ENCODE measurements at places on chromosomes 6 and 20.

DNA sequence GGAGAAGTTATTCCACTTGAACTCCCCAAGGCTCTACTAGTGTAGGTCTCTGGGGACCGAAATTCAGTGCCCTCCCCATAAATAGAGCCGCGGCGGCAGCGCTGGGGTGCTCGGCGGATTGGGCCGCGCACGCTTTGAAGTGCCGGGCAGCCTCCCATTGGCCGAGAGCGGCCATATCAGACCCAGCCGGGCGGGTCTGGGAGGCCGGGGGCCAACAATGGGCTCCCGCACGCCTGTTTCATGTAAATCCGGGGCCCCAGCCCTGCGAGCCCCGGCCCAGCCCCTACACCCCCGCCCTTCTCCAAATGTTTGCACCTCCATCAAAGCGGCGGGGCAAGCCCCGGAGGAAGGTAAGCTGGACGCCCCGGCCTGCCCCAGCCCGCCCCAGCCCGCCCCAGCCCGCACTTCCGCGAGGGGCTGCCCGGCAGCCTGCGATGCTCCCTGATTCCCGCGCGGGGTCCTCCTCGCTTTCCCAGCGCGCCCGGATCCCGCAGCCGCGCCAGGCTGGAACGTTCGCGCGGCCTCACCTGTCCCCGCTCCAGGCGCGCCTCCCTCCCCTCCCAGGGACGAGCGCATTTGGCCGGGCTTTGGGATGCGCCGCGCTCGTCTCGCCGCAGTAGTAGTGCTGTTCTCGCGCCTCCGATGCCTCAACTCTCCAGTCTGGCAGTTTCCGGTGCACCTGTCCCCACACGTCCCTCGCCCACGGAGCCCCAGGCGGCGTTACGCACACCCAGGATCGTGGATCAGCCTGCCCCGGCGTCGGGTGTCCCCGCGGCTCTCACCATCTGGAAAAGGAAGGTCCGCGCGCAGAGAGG is at the start of gene TBXT:
Gene TBXT, minus strand, starts transcription at position 51 of the 815 bp plus-strand sequence. CDS start 260 bp downstream, outside the sequence.
- no peak for DNase-seq

DNA sequence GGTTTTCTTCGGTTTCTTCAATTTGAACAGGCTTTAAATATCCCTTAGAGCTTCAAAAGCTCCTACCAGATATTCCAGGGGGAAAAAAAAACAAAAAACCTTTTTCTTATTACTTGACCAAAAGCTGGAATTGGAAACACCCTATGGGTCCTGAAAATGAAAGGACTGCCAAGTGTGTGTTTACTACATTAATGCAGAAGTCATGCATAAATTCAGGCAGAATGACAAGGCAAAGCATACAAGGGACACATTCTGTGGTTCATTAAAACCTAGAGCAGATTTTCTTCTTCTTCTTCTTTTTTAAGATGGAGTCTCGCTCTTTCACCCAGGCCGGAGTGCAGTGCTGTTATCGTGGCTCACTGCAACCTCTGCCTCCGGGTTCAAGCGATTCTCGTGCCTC is 119.1 kb downstream of the GMDS start:
- DNase-seq: no peak

DNA sequence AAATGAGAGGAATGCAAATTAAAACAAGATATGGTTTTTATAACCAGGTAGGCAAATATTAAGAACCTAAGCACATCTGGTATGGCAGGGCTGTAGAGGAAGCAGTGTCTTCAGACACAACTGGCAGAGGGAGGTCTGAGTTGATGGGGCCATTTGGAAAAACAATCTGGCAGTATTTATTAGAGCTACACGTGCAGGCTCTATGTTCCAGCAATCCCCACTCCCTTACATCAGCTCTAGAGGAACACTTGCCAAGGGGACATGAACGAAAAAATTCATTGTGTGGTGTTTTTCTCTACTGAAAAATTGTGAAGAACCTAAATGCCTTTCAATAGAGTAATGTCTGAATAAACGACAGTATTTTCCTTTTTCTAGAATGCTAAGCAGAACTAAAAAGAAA is 111.6 kb upstream of the EDN1 start:
- DNase-seq: no peak

GRCh38 chr6:23174781-23175361 is 605.5 kb downstream of the HDGFL1 start:
- DNase-seq: peak; percentile 26

GRCh38 chr6:41726876-41727275 is 8.5 kb downstream of the TFEB start:
- no peak for DNase-seq

DNA sequence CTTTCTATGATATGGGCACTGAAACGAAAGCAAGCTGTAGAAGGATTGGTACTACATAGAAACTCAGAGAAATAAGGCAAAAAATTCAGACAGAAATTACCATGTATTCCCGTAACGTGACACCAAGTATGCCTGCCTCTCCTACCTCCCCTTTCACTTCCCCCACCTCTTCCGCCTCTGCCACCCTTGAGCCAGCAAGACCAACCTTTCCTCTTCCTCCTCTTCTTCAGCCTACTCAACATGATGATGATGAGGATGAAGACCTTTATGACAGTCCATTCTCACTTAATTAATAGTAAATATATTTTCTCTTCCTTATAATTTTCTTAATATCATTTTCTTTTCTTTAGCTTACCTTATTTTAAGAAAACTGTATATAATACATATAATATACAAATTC is 188.1 kb upstream of the VGLL2 start:
- no peak for DNase-seq

- no peak for DNase-seq
Observed at GRCh38 chr20:52677216-52677615, 294.9 kb upstream of the TSHZ2 start.

DNA sequence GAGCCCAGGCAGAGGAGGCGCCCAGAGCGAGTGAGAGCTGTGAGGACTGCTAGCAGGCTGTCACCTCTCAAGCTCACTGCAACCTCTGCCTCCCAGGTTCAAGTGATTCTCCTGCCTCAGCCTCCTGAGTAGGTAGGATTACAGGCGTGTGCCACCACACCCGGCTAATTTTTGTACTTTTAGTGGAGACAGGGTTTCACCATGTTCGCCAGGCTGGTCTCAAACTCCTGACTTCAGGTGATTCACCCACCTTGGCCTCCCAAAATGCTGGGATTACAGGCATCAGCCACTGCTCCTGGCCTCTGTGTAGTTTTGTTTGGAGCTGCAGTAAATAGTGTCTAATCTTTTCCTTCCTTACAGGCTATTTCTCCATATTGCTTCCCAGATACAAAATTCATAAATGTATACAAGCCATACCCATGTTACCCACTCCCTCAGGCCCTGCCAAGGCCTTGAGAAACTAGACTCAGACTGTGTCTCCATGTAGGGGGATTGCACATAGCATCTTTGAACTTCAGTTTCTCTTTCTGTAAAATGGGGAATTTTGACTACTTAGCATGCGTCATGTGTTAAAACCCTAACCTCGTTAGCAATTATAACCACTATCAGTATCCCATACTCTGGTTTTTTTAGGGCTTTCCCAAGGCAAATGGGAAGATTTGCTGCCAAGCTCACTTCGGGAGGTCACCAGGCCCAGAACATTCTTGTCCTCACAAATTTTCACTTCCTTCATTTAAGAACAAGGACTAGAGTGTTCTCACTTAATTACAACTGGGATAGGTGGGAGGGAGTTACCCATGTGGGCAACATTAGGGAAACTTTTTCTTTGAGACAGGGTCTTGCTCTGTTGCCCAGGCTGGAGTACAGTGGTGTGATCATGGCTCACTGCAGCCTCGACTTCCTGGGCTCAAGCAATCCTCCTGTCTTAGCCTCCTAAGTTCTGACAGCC is 67.3 kb upstream of the DDR1 start:
- no peak for DNase-seq

GRCh38 chr20:32445539-32446273 is 87.6 kb downstream of the ASXL1 start:
- no peak for DNase-seq

DNA sequence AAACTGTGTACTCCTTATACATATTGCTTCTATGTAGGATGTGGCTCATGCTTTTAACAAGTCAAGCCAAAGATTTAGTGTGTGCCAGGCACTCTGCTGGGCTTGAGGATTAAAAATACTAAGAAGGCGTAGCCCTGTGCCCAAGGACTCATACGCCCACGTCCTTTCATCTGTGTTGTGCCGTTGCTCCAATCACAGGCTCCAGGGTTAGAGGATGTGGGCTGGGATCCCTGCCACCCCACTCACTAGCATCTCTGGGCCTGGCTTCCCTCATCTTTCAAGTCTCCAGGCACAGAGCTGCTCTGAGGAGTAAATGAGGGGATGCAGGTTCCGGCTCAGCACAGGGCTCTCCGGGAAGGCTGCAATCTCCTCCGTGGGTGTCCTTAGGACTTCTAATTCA is 214.2 kb downstream of the SYNDIG1 start:
- no peak for DNase-seq

DNA sequence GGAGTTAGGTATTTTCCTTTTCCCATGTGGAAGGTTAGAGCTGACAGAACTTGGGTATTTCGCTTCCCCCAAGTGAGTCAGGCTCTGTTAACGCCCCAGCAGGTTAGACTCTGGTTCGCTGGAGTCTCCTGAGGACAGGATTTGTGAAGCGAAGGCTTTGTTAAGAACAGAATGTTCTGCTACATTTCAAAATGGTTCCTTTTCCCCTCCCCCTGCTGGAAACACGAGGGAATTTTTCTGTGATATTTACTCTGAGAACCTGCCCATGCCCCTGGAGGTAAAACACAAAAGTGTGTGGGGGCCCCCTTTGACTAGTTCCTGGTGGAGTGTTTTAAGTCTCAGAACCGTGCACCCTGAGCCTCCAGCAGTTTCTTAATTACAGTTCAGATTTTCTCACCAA is 731.4 kb upstream of the CITED2 start:
- peak; percentile 17 for DNase-seq

GRCh38 chr20:62893700-62894099 is 32.1 kb upstream of the TCFL5 start:
- no peak for DNase-seq

- no peak for DNase-seq
Observed at GRCh38 chr6:119768201-119768600, 418.6 kb upstream of the MAN1A1 start.

- peak; percentile 21 for DNase-seq
Observed at GRCh38 chr6:66897576-66897975, 1190.5 kb upstream of the EYS start.

DNA sequence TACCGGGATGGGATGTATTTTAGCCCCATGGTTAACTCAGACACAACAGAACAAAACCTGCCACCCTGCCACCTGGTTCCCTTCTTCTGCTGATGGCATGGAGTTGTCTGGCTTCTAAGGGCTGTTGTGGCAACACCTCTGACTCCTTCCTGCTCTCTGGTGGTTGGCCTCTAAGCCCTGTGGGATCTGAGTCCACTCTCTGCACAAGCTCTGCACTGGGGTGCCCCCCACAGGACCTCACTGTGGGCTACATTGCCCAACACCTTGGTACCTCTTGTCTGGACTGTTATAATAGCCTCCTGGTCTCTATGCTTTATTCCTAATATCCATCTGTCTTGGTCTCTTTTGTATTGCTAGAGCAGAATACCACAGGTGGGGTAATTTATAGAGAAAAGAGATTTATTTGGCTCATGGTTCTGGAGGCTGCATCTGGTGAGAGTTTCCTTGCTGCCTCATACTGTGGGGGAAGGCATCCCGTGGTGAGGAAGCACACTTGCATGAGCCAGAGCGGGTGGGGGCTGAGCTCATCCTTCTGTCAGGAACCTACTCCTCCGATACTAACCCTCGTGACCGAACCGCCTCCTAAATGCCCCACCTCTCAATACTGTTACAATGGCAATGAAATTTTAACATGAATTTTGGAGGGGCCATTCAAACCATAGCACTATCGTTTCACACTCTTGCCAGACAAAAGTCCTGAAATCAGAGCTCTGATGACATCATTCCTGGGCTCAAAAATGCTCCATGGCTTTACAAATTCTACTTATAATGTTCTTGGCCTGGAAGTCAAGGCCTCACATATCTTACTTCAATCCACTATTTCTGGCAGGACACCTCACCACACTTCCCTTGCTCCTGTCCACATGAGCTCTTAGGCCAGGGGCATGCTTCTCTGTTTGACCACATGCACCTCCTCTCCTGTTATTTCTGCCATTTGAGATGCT is 127.2 kb downstream of the PAX1 start:
- no peak for DNase-seq

DNA sequence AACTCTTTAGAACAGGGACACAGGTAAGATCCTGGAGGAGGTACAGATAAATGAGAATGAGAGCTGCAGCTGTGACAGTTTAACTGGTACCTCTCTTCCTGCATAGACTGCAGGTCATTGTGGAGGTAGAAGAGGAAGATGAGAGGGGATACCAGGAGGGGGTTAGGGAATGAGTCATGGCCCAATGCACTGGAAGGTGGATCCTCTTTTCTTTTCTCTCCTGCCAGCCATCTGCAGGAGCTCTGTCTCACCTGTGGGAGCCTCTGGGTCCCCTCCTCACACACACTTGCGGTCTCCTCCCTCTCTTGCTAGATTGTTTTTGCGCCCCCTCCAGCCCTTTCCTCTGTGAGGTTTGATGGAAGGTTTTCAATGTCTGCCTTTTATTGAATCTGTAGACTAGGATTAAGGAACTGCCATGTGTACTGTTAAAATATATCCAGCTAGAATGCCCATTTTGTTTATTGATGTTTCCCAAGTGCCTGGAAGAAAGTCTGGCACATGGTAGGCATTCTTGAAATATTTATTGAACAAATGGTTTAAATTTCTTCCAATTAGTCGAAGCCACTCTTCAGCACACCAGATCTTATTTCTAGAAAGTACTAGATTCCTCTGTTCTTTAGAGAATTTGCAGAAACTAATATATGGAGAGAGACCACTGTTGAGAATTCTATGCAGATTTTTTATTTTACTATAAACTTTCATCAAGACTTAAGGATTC is 13.0 kb downstream of the C6orf163 start:
- DNase-seq: no peak

- peak; percentile 37 for DNase-seq
Observed at GRCh38 chr20:15930311-15931305, 642.6 kb downstream of the KIF16B start.

DNA sequence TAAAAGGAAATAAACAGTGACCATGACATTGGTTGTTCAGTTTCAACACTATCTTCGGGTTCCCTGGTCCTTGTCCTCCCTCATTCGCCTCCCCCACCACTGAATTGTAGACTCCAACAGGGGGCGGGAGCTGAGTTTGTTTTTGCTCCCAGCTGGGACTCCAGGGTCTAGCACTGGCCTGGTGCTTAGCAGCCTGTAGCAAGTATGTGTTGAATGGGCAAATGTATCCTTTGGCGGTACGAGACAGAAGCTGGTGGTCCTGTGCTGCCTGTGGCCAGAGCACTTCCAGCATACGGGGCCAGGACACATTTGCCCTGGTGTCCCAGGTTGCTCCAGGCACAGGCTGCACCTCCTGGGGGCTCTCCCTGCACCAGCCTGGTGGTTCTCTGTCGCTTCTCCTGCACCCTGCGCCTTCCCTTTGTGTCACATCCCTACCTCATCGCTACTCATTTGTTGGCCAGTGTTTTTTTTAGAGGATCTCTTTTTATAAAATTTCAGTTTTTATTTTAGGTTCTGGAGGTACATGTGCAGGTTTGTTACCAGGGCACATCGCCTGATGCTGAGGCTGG is 40.1 kb downstream of the PHACTR3 start:
- DNase-seq: no peak
